ENCODE measurements at places on chromosomes 7 and 10.

GRCh38 chr10:62503872-62504271, 129.7 kb downstream of the ZNF365 start:
- no peak for ATAC-seq

DNA sequence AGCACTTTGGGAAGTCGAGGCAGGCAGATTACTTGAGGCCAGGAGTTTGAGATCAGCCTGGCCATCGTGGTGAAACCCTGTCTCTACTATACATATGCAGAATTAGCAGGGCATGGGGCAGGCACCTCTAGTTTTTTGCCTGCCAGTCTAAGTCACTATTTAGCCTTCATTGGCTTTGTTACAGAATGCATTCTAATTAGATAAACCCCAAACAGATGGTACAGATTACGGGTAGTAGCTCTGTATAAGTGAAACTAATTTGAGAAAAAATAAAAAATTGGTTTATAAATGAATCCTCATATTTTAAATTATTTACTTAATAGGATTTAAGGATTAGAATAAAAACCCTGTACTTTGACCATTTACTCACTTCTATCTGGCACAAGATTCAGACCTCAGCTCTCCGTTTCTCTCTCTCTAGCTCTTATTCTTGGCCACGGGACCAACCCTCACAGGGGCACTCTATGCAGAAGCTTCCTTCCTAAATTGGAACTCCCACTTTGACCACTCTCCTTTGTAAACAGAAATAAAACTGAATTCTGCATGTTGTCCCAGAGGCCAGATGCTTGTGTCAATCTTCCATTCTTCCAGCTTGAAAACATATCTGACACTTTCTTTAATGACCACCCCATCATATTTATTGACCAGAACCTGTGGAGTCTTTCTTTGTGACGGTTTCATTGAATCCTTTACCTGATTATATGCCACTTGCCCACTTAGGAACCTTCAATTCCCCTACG, 26.8 kb downstream of the BET1 start:
- ATAC-seq, result no peak

DNA sequence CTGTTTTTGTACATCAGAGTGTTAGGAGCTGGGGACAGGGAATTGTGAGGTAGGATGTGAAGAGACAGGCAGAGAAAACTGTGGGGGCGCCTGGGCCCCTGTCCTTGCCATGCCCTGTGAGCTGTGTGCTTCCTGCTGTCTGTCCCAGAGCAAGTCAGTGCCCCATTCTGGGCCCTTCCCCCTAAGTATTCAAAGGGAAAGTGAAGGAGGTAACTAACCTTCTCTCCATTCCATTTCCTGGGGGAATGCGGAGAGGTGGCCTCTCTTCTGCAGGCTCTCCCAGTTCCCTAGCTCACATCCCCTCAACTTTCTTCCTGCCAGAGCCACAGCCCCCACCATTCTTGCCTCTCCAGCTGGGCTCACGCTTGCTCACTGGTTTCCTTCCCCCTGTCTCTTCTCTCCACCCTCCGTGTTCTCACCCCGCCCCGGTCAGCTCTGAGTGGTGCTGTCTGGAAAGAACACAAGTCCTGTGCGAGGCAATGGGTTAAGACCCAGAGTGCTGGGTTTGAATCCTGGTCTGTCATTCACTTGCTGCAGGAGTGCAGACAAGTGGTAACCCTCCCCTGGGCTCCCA, 9.7 kb upstream of the VSIR start:
- ATAC-seq, result no peak

GRCh38 chr7:1512781-1513656, 8.8 kb upstream of the INTS1 start:
- ATAC-seq, result peak; percentile 89

DNA sequence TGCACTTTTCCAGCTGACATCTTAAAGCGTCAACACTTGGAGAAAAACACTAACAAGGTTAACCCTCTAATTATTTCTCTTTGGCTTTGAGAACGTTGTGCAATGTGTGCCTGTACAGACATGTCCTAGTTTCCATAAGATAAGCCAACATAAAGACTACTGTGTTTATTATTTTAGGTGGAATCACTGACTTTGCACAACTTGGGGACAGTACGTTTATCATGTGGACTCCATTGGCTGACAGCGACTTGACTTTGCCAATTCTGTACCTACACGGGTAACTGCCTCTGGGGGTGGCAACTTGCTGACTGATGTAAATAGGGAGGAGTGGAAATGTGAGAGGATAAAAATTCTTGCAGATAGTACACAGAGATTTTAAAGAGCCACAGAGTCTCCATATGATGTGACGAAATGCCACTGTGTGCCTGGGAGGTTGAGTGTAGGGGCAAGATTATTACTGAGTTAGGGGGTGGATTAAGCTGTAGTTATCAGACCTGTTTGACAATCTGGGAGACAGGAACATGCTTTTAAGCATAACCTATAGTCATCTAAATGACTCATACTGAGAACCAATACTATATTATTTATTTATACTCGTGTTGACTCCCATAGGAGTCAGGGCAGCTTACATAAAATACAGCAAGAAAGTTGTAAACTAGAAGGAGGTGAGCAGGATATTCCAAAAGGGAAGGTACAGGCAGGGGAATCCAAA, 21.0 kb downstream of the SLC13A4 start:
- peak; percentile 91 for ATAC-seq

DNA sequence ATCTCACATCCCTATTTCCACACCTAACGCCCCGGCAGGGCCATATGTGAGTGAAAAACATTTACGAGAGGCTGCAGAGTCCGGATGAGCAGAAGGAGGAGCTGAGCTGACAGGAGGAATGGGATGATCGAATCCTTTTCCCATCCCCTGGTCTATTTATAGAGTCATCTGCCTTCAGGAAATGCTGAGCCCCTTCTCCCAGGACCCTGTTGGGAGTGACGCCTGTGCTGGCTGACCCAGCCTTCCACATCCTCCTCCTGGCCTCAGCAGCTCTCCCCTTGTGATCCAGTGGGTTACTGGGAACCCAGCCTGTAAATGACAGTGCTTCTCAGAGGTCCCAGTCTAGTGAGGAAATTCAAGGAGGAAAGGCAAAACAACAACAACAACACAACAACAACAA, 16.6 kb downstream of the DENND2A start:
- no peak for ATAC-seq

DNA sequence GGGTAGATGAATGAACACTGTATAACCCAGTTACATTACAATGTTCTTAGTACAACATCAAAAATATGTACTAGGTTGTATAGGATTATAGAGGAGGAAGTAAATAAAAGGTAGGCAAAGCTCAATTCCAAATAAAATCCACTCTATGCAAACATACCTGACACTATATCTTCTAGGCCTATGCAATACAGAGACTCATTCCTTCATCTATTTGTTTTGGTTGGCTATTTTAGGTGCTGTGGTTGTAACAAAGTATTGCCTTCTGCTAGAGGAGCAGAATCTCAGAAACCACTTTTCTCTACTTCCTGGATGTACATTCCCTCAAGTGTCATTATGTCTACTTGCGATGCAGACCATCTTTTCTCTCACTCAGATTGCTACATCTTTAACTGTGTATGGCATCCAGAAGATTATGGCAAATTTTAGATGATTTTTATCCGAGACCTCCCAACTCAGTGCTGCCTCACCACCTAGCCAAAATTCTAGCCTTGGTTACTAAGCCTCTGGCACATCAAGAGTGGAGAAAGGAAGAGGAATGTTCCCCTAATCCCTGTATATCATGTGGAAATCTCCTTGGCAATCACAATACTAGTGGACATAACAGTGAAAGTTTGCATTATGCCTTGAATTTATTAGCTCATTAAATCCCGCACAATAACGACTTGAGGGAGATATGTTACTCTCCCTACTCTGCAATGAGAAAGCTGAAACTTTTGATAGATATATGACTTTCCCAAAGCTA, 5.5 kb upstream of the TFPI2 start:
- no peak for ATAC-seq

DNA sequence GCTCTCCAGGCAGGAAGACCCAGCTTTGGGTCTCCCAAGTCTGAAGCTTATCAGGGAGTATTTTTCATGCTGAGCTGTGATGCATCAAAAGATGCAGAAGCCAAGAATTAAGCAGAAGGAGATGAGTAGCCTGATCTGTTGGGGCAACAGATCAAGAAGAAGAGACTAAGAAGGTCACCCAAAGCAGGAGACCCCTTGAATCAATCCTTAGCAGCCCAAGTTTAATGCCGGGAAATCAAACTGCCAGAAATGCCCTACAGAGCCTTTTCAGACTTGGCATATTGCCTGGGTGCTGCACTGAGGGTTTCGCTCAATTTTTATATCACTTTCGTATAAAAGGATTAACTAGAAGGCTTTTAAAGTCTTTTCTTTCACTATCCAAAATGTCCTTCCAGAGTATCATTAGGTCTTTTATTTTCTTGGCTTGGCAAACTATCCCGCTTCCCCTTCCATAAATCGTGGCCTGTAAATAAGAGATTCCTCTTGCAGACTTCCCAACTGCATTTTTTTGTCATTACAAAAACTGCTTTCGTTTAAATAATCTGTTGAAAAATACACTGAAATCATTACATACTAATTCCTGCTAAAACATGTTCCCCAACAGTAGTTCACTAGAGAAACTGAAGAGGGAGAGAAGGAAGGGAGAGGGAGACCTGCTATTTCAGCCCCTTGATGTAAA, 49.0 kb upstream of the STK17A start:
- no peak for ATAC-seq

DNA sequence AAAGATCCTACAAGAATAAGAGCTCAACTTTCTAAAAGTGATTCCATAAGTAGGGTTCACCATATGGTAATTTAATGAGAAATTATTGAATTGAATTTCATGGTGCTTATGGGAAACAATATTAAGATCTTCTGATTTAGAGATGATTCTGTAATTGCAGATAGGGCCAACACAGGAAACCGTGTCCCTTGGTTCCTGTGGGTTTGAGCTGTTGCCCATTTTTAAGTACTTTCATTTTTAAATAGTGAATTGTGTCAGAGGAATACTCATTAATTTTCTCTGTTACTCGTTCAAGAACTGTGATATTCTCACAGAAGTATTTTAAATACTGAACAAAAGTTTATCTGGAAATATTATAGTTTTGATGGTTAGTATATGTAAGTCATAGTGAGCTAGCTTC, 129.2 kb downstream of the SRI start:
- no peak for ATAC-seq

- no peak for ATAC-seq
Measured at GRCh38 chr10:127020260-127020659, 115.0 kb downstream of the DOCK1 start.

DNA sequence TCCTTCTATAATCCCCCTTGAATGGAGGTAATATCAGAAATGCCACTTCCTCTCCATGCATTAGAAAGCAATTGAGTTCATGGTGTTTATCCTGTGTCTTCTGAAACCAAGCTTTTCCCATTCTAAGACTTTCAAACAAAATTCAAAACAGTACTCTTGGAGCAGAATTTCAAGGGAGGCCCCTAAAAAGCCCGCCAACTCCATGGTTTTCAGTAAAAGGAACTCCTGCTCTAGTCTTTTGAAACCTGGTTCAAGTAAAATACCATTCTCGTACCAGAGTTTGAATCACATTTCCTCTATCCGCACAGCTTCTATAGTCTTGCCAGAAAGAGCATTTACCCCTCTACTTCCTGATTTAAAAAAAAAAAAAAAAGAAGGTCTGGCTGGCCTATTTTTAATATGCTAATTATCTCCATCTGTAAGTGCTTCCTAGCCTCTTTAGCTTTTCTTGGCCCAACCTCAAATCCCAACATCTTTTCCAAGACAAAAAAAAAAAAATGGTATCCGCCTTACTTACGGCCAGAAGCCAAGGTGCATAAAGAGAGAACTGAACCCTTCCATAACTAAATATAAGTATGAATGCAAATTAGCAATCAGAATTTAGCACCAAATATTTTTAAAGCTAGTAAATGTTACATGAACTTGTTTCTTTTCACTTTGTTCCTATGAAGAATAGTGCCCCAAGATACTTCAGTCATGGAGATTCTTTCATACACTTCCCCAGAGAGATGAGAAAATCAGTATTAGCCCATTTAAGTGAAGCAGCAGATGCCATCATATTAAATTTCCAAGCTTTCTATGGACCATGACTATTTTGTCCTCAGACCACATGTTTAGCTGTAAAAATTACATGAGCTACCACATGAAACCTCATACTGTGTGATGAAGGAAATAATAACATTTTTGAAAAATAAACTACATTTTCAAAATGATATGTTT, 199.9 kb upstream of the FAM3C start:
- ATAC-seq, result no peak

DNA sequence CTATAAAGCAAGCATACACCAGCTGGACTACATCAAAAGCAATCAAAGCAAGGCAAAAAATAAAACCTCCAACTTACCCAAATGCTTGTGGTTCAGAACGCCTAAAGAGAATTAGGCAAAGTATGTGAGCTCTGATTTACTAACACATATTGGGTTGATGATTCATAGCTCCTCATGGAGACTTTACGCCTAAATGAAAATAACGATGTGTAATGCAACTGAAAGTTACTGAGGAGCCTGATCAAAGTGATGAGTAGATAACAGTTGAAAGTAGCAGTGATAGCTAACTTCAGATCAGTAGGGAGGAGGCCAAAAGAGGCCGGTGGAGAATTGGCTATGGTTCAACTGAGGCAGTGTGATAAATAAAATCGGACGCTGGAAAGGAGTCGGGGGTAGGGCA, 85.0 kb downstream of the MPP7 start:
- peak; percentile 66 for ATAC-seq

GRCh38 chr7:132322970-132323369, 253.3 kb downstream of the PLXNA4 start:
- ATAC-seq, result no peak

DNA sequence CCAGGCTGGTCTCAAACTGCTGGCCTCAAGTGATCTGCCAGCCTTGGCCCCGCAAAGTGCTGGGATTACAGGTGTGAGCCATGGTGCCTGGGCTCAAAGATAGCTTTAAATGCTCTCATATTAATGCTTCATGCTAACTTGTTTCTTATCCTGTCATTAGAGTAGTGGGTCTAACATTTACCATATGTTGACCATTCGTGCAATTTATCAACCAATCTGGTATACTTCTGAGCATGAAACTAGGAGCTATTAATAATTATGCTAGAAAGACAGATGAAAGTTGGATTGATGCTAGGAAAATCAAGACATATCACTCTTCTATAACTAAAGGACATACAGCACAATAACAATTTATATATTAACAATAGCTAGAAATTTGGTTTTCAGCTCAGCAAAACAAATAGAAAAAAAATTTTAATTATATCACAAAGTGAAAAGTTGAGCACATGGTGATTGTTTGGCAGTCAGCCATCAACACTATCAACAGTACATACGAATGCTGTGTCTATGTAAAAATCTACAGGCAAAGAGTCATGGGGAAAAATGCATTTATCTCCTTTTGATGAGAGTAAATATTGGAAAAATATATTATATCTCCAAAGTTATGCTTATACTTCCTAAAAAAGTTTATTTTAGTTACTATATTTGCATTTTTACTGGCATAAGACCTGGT, 112.1 kb upstream of the ABCB5 start:
- no peak for ATAC-seq

- ATAC-seq, result peak; percentile 25
Measured at GRCh38 chr10:114477285-114477684, 73.0 kb upstream of the AFAP1L2 start.

- ATAC-seq, result no peak
Measured at GRCh38 chr7:86995052-86995725, 64.3 kb downstream of the ELAPOR2 start.

All from esophagus mucosa (tissue), 1 donor.